Activated naive CD4-positive, alpha-beta T cell treated with anti-CD3 and anti-CD28 coated beads, Interleukin-2, amount 50 U/mL, for 16 hours (primary cell): ENCODE measurements at places on chromosomes 3 and 15.

GRCh38 chr3:99891610-99892285 lies 74.1 kb downstream of the CMSS1 start:
- DNase-seq = no peak

- no peak for DNase-seq
Measured at GRCh38 chr3:27596334-27596841, 112.2 kb upstream of the SLC4A7 start.

- DNase-seq = no peak
Measured at GRCh38 chr3:171813897-171814460, 3.7 kb upstream of the PLD1 start.

- no peak for DNase-seq
Measured at GRCh38 chr3:46368569-46368968, 2.2 kb upstream of the CCR5 start.

- no peak for DNase-seq
Measured at GRCh38 chr15:49060710-49061495, 14.7 kb upstream of the SECISBP2L start.

- DNase-seq = no peak
Measured at GRCh38 chr3:196636369-196637349, 2.8 kb upstream of the NRROS start.

- no peak for DNase-seq
Measured at GRCh38 chr3:41328926-41329325, 129.6 kb downstream of the CTNNB1 start.

- DNase-seq = no peak
Measured at GRCh38 chr3:147418371-147418781, 9.2 kb downstream of the ZIC1 start.

DNA sequence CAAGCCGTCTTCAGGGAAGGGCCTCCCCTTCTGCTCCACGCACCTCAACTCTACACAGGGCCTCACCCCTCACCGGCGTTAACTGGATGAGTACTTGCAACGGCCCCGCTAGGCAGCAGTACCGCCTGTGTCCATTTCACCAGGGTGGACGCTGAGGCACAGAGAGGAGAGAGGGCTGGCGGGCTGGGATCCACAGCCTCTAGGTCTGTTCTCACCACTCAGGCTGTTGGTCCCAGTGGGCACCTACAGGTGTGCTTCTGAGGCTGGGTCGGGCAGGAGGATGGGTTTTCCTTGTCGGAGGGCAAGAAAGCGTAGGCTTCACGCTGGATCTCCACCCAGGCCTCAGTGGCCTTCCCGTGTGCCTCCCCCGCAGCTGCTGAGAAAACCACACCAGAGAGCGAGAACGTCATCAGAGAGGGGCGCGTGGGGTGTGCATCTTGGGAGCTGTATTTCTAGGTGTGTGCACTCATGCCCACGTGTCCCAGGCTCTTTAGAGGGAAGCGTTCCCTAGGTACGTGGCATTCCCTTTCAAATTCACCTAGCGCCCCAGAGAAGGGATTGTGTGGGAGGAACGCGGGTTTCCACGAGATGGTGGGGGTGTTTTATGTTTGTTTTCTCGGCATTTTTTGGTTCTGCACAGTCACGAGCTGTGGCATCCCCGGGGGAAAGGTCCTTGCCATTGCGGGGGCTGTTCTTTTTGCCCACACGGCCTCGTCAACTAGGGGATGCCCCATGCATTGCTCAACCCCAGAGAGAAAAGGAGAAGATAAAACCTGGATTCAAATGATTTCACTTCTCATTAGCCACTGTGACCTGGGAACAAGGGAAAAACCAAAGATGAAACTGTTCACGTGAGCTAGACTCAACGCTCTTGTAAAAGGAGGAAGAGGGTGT lies 67.7 kb downstream of the MGLL start:
- DNase-seq = peak; percentile 26

GRCh38 chr3:57500506-57500905 lies 43.6 kb downstream of the DNAH12 start:
- DNase-seq = no peak

GRCh38 chr3:145639875-145640274 lies 521.1 kb downstream of the PLOD2 start:
- DNase-seq = no peak

GRCh38 chr3:195001961-195002861 lies 268.7 kb downstream of the XXYLT1 start:
- no peak for DNase-seq

GRCh38 chr3:51282931-51283330 lies 102.2 kb upstream of the MANF start:
- no peak for DNase-seq

DNA sequence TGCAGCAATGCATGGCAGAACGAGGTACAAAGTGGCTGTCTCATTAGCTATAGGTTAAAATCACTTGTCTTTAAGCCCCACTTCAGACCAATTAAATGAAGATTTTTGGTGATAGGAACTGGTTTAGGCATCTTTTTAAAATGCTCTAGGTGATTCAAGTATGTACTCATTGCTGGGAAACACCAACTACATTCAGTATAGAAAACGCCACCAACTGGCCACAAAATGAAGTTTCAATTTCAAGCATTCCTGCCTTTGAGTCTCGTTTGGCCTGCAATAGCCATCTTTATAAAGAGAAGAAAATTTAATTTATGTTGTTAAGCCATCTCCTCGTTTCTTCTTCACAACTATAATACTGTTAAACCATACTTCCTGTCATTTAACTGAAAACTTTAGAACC lies 587.9 kb downstream of the GBE1 start:
- DNase-seq = no peak

- no peak for DNase-seq
Measured at GRCh38 chr15:35014241-35014640, 26.2 kb upstream of the ZNF770 start.

- DNase-seq = no peak
Measured at GRCh38 chr15:38843051-38843501, 278.5 kb upstream of the RASGRP1 start.

DNA sequence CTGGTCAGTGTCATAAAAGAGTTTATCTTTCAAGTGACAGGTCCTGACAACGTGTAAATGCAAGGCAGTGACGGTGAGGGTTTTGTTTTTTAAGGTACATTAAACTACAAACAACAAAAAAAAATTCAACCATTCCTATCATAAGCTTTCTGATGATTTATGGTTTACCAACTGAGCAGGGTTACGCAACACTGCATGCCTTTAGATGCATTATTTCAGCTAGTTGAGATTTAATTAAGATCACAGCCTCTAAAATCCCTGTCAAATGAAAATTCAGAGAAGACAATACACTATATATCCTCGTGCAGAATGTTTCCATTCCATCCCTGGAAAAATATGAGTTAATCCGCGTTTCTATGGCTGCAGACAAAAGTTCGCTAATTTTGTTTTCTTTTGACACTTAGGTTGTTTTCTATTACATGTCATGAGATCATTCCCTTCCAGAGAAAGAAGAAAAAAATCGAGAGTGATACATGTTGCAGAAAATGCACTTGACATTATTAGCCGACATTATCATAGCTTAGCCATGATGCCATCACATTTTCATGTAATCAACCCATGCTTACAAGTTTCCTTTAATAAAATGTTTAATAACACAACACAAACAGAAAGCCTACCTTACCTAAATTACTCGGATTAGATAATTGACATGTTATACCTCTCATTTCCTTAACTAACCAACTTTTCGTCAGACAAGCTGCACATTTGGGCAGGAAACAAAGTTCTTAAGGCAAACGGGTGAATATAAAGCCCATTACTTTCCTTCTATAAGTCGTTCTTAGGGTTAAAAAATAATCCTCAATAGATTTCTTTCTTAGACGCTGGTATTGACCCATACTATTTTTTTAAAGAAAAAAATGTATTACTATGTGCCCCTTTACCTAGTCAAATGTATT lies 521.2 kb downstream of the FOXP1 start:
- DNase-seq = no peak

GRCh38 chr15:22846073-22846472 lies 7.6 kb downstream of the NIPA2 start:
- DNase-seq = no peak

GRCh38 chr15:64837502-64837901 lies 4.2 kb upstream of the PLEKHO2 start:
- no peak for DNase-seq
